ENCODE measurements at places on chromosomes 11 and 22.

DNA sequence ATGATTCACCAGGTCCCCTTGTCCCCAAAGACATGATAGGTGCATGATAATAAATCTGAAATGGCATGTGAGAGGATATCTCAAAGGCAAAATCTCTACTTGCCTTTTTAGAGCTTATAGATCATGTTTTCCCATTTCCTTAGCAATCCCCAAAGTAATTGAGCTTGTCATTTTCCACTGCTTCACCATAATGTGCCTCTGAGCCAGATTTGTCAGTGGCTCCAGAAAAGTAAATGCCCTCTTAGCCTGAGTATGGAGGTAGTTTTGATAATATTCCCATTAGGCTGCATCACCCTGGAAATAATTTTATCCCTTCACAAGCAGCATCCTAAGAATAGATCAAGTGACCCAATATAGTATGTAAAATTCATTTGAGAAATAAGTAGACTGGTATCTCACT lies 36.7 kb upstream of the ADSL start:
- no peak for DNase-seq

DNA sequence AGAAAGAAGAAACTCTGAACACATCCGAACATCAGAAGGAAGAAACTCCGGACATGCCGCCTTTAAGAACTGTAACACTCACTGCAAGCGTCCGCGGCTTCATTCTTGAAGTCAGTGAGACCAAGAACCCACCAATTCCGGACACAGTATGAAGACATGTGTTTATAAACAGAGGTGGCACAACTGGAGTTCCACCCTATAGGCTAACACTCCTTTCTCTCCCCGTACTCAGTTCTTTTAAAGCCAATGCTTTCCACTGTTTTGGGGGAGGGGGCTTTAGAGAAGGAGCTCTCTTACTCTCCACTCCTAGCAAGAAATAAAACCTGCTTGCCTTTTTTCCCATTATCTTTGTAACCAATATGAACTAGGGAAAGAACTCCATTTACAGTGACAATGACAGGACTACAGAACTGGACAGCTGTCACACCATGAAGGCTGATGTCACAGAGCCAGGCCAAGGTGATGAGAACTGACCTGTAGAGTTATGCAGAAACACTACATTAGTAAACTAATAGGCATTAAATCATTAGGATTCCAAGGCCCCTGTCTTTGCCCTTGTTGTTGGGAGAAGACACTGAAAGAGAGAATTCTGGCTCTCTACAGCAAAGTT lies 733 bp downstream of the TRIM5 start:
- no peak for DNase-seq

DNA sequence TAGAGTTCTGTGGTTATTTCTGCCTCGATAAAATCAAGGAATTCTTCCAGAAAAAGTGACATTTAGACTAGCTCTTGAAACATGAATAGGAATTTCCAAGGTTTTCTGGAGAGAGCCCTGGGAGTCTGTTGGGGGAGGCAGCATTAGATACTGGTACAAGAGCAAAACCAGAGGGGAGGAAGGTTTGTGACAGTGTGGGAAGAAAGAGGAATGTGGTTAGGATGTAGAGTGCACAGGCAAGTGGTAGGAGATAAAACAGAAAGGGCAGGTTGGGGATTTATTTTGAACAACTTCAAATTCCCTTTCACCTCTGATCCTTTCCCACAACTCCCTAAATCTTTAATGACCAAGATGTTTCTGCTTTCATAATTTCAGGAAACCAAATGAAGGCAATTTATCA lies 588.4 kb downstream of the METTL15 start:
- DNase-seq, result no peak

DNA sequence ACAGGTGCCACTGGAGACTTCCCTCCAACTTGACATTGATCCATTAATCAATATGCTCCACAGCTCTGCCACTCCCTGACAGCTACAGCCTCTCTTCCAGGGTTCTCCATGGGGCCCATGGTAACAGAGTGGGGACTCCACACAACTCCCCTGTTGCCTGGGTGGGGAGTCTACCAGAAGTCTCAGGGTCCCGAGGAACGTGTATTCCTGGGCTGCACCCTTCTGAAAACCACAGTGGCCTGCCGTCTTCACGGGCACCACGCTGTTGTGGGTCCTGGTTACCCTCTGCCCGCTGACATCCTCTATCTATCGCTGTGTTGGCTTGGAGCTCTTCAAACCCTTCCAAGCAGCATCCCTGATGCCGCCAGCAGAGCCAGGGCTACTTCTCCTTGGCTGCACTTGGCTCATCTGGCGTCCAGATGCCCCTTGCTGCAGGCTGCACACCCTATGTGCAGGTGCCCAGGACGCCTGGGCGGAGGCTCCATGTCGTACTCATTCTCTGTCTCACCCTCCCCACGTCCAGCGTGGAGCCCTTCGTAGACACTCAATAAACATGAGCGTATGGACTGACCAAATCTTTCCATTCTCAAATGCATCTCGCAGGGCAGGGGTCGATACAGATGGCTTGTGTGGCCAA lies 1341.8 kb downstream of the TBC1D22A start:
- DNase-seq, result no peak

DNA sequence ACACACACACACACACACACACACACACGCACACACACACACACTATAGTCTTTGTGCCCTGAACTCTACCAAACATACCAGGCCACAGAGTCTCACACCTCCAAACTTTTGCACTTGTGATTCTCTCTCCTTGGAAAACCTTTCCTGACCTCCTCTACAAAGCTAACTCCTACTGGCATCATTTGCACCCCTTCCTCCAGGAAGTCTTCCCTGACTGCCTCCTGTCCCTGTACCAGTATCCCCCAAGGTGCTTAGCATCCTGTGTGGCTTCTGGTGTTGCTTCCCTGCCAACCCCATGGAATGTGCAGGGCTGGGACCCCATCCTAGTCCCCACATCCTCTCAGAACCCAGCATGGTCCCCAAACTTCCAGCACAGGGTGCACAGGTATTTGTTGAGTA lies 8.9 kb downstream of the TPST2 start:
- no peak for DNase-seq

DNA sequence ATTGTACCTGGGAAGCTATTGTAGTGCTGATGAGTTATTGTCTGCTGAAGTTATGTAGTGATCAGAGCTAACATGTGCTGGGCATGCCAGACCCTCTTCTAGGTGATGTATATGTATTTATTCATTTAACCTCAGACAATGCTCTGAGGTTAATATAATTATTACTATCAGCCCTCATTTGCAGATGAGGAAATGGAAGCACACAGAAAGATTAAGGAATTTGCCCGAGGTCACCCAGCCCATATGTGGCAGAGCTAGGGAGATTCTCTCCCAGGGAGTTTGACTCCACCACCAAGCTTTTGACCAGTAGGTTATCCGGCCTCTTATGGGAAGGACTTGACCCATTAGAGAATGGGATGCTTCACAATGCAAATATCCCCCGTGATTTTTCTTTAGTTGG lies 114.2 kb upstream of the NAV2 start:
- DNase-seq, result no peak

GRCh38 chr11:77351281-77351886 lies 49.9 kb upstream of the GDPD4 start:
- DNase-seq, result no peak

- no peak for DNase-seq
These were observed 16.5 kb downstream of the NAP1L4 start for GRCh38 chr11:2975594-2975993.

- DNase-seq, result no peak
These were observed 10.6 kb downstream of the PRODH start for GRCh38 chr22:18925368-18926064.

DNA sequence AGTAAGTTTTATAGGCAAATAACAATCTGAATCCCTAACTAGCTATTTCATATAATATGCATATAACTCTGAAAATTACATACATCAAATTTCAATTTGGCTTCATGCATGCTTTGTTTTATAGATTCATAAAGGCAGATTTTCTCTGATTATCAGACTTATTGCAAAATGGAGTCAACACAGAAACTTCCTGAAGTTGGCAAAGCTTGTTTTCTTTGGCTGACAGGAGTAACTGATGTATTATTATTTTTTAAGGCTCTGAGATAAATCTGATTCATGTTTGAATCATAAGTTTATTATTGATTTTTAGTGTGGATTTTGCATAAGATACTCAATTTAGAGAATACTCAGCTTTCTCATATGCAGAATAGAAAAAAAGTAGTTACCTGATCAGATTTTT lies 356.3 kb upstream of the CCDC90B start:
- no peak for DNase-seq
